Activated CD4-positive, CD25-positive, alpha-beta regulatory T cell (primary cell): ENCODE measurements at places on chromosomes 7 and 10.

- DNase-seq, result no peak
These were observed 90.6 kb downstream of the CUL2 start for GRCh38 chr10:34999532-34999931.

- no peak for DNase-seq
These were observed 6.4 kb upstream of the RAMP3 start for GRCh38 chr7:45151131-45151684.

- no peak for DNase-seq
These were observed 21.8 kb downstream of the FOXL3 start for GRCh38 chr7:311796-312195.

GRCh38 chr10:3537518-3537917 is 247.5 kb downstream of the KLF6 start:
- no peak for DNase-seq

- no peak for DNase-seq
These were observed 33.3 kb downstream of the CC2D2B start for GRCh38 chr10:95941115-95941514.

DNA sequence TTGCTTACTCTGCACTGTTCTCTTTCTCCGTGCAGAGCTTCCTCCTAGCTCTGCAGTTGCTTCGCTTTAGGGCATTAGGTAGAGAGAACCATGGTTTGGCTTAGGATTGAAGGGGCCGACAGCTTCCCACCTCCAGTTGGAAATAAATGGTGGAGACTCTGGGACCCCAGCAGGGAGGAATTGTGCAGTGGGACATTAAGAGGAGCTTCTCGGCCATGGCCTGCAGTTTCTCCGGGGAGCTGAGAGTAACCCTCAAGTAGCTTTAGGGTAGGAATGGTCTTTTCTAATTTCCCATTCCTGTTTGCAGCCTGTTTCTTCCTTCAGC is 1.2 kb downstream of the SUFU start:
- no peak for DNase-seq

DNA sequence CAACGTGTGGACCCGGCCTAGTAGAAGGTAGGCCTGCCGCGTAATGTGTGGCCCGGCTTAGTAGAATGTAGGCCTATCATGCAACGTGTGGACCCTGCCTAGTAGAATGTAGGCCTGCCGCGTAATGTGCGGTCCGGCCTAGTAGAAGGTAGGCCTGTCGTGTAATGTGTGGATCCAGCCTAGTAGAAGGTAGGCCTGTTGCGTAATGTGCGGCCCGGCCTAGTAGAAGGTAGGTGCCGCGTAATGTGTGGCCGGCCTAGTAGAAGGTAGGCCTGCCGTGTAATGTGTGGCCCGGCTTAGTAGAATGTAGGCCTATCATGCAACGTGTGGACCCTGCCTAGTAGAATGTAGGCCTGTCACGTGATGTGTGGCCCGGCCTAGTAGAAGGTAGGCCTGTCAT is 11.9 kb upstream of the GTPBP4 start:
- no peak for DNase-seq

GRCh38 chr7:20312562-20312961 is 18.1 kb upstream of the ITGB8 start:
- DNase-seq, result no peak

DNA sequence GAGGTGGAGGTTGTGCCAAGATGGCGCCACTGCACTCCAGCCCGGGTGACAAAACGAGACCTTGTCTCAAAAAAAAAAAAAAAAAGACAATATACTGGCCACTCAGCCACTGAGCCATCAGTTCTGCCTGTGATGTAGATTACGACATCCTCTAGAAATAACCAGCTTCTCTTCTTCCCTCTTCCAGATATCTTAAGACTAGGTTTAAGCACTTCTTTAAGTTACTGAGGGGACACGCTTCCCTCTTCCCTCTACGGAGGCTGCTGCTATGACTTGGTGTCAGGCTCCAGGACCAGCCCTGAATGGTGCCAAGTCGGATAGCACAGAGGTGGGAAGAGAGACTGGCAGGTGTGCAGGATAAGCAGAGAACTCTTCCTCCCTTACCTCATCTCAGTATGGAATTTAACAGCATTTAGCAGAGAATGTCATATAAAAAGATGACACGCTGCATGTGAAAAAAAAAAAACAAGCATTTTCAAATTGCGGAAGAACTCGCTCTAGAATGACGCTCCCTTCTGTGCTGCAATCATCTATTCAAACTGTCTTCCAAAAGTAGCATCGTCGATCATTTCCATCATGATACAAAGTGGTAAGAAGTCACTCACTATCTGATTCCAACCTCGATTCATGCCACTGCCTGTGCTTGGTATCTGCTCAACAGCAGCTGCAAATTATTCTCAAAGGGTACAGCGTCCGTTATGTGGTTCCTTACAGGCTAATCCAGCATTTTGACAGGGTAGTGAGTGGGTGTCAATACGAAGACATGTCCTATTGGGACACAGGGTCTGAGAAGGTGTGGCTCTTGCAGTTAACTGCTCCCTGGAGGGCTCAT is 13.8 kb downstream of the DAGLB start:
- DNase-seq, result no peak

DNA sequence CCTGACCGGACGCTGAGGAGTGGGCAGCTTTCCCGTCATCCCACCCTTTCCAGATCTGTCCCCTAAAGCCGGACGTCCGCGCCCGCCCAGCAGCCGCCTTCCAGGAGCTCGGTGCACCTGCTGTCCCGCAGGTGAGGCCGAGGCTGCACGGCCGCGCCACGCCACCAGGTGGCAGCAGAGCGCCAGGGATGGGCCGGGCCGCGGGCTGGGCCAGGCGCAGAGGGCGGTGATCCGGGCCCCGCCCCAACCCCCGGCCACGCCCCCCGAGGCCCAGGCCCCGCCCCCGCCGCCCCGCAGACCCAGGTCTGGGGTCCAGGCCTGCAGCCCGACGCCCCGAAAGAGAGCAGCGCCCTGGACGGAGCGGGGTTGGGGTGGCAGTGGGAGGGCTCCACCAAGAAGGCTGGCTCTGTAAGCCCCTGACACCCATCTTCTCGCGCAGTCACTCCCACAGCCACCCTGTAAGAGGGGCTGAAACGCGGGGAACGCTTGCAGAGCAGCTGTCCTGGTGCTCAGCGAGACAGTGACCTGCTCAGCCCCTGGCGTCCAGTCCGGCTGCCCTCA is 32.2 kb downstream of the FOXL3 start:
- peak; percentile 73 for DNase-seq

- no peak for DNase-seq
These were observed 21.0 kb downstream of the KLF6 start for GRCh38 chr10:3763852-3764625.
